ENCODE measurements at places on chromosomes 11 and 22.

DNA sequence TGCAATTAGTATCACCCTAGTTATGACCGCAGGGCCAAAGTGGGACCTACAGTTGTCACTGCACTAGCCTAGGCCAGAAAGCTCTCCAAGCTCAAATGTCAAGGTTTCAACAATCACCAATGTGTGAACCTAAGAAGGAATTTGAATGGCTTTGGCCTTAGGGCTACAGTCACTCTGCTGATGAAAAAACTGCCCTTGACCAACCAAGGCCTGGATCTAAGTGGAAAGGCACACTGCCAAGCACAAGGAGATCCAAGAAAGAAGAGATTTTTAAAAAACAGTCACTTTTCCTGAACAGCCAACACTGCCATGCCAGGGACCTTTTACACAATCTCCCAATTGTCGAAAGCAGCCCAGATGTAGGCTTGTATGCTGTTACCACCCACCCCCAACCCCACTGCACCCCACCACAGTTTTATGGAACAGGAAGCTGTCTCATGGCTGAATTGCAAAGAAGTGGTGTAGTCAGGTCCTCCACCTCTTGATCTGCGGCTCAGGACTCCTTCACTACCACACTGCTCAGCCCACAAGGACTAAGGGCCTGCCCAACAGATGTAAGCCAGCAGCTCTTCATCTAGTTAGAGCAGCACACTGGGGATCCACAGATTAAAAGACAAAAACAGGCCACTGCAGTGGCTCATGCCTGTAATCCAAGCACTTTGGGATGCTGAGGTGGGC is 32.9 kb downstream of the SMCO4 start:
- DNase-seq: no peak

GRCh38 chr11:76302996-76303395 is 77.9 kb downstream of the THAP12 start:
- DNase-seq: no peak

GRCh38 chr11:130431801-130432200 is 3.4 kb upstream of the ADAMTS8 start:
- no peak for DNase-seq

DNA sequence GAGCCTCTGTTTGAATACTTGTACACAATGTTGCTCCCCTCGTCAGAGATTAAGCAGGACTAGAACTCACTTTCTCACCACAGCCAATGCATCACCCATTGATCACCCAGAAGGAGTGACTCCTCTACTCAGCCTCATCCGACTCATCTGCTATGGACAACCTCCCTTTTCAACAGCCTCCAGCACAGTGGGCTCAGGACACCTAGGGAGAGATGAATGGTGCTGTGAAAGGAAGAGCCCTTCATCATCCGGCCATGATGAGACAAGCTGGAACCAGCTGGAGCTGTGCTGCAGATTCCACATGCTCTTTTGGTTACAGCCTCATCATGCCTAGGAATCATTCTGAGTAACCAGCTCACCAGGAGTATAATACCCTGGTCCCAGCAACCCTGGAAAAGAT is 15.5 kb downstream of the C11orf91 start:
- DNase-seq: no peak

DNA sequence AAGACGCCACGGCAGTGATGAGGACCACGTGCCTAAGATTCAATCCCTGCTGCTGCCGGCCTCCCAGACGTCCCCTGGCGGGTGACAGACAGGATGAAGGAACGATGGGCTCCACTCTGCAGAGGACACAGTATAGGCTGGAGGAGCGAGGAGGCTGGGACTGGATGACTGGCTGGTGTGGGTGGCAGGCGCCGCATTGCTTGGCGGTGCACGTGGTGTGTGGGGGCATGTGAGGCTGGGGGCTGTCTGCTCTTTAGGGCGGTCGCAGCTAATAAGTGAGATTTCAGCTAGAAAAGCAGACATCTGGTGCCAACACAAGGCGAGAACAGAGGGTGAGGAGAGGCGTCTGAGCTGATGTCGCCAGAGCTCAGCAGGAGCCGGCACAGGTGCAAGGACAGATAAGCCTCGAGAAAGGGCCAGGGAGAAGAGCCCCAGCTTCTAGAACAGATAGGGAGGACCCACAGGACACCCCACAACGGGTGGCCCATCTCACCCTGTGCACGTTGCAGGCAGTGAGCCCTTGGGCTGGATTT is 33.2 kb downstream of the TSPAN4 start:
- DNase-seq: no peak

All from AML-193 (cell line).